ENCODE measurements at places on chromosomes 7 and 10.
A peak's percentile ranks its signal among the peaks of the same experiment; 100 is the strongest.

GRCh38 chr7:5750031-5750653 is 31.3 kb downstream of the RNF216 start:
- DNase-seq, result no peak

DNA sequence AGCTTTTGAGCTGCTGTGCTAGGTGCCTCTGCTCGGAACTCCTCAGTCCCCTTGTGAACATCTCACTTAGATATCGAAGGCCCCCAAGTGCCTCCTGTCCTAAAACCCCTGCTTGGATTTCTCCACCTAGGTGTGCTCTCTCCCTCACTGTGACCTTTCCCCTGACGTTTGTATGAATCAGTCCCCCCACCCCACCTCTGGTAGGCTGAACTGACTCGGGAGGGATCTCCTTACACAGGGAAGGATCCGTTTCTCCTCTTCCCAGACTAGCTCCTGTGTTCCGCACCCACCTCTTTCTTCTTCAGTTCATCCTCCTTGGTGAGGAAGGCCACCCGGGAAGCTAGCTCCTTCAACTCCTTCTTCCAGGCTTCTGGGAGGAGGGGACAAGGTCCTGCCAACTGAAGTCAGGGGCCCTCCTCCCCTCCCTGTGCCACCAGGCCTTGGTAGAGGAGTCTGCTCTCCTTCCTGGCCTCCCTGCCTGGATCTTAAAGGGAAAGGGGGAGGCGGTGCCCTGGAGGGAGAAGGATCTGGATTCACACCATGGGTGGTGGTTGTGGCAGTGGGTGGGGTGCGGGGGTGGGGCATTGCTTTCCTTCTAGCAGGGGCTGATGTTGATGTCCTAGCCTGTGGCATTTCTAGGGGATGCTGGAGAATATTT is 6.8 kb downstream of the TBATA start:
- no peak for DNase-seq

DNA sequence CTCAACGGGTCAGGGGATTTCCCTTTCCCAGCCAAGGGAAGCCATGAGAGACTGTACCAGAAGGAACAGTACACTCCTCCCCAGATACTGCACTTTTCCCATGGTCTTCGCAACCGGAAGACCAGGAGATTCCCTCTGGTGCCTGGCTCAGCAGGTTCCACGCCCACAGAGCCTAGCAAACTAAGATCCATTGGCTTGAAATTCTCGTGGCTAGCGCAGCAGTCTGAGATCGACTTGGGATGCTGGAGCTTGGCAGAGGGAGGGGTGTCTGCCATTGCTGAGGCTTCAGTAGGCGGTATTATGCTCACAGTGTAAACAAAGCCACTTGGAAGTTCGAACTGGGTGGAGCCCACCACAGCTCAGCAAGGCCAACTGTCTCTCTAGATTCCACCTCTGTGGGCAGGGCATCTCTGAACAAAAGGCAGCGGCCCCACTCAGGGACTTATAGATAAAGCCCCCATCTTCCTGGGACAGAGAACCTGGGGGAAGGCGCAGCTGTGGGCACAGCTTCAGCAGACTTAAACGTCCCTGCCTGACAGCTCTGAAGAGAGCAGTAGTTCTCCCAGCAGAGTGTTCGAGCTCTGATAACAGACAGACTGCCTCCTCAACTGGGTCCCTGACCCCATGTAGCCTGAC is 29.6 kb downstream of the SLC16A12 start:
- DNase-seq, result no peak

- DNase-seq, result no peak
These were observed at the start of gene SPAG6 for GRCh38 chr10:22345301-22346095. SPAG6 (plus strand) TSS chr10:22345496; CDS start chr10:22345612, 116 bp downstream.

GRCh38 chr10:69317175-69317604 is 38.9 kb downstream of the HK1 start:
- peak; percentile 43 for DNase-seq

GRCh38 chr10:35421553-35422178 is 85.4 kb downstream of the CCNY start:
- DNase-seq, result no peak

All from NB4 (cell line).